ENCODE measurements at places on chromosomes 2 and 18.

GRCh38 chr2:95721726-95722125 is 129.9 kb downstream of the TRIM43 start:
- no peak for DNase-seq

DNA sequence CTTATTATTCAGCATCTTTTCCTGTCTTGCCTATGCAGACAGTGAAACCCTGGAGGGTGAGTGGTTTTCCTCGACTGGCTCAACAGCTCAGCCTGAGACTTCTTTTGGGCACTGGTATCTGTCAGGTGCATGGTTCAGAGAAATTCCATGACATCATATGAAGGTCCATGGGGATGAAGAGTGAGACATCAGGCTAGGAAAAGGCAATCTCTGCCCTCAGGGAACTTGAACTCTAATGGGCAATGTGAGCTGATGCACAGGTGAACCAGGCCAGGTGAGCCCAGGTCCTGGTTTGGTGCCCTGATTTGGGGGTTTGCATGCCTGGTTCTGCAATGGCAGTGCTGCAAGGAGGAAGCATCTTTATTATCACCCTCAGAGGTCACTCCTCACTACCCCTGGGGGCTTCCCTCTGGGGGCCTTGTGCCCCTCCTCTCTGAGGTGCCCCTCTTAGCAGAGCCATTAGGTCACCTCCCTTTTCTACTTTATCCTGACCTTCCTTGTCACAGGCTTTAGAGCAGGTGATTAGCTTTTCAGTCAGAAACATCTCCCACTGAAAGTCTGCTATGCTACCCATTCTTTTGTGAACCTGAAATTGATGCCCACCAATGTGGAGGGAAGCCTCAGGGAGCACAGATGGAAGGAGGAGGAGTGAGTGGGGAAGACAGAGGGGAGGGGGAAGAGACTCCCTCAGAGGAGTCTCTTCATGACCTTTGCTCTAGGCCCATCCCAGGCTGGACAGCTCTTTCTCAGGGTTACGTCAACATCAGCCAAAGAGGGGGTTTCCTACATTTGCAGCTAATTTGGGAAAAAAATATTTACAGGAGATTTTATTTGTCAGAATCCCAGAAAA is 47.3 kb downstream of the MERTK start:
- no peak for DNase-seq

DNA sequence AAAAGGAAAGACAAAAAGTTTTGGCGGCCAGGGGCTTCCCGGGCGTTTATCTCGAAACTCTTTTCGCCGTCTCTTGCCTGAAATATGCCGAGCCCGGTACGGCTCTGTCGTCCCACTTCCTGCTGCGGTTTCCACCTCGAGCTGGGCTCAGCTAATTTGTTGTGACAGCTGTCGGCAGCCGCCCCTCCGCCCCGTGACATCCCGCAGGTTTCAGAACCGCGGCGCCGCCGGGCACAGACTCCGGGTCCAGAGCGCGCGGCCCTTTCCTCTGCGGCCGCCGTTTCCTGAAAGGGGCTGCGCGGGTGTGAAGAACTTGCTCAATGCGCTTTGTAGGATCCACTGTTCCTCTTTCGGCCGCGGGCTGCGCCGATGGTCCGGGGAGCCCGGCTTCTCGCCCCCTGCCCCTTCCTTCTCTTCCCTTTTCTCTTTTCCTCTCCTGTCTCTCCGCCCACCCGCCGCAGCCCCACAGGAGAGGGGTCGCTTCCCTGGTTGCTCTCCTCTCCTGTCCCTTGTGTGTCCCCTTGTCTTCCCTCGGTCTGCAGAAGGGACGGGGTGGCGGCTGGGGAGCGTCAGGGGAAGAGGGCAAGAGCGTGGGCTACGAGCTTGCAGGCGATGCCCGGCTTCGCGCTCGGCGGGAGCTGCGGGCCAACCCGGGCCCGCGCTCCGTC is 648 bp downstream of the ARID5A start:
- no peak for DNase-seq

DNA sequence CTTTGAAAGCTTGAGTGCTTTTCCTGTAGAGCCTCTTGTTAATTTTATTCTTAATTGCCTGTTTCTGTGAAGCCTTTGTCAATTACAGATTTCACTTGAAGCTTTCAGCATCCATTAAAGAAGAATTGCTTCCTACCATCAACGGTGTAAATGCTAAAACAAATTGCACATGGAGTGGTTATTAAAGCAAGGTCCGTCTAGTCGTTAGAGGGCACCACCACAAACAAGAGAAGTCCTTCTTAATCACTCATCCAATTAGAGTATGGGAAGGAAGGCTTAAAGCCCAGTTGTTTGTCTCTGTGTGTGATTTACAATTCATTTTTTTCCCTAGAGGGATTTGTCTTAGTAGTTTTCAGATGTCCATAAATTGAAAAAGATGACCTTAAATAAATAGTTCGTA is 1.6 kb downstream of the KCNJ3 start:
- DNase-seq, result peak; percentile 85

DNA sequence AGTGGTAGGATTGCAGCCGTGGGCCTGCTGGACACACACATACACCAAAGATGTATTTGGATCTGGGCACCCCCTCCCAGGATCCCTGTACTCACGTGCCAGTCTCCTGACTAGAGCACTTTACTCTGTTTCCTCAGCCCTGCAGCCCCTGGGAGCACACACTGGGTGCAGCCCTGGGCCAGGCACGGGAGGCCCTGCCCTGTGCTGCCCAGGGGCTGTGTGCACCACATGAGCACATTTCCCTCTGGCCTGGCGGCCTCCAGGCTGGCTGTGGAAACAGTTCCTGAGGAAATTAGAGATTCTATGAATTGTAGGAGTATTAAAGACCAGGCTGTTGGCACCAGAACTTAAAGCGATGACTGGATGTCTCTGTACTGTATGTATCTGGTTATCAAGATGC is 45.4 kb downstream of the BCL2L11 start:
- DNase-seq, result no peak

GRCh38 chr18:22689712-22690111 is 243.4 kb upstream of the RBBP8 start:
- no peak for DNase-seq

DNA sequence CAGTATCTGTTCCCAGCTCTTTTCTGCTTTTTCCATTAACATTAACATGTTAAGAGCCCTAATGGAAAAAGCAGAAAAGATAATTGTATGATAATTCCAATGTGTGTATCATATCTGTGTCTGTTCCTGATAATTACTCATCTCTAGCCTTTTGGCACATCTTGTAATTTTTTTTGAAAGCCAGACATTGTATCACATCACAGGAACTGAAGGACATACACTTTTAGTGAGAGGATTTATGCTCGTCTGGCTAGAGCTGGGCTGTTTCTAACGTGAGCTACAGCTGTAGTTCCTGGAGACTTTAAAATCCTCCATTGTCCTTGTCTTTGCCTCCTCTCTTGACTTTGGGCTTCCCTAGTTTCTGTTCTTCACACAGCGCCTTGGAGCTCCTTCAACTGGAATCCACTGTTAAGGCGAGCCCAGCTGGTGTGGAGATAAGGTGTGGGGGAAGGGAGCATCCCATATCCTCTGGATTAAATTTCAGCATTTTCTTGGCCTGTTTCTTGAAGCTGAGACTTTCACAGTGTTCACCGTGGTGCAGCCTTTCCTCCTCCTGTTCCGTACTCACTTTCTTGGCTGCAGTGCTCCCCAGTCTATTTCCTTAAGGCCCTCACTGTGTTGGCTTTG is 211.5 kb downstream of the GALR1 start:
- no peak for DNase-seq

GRCh38 chr2:128282246-128282975 is 36.3 kb downstream of the HS6ST1 start:
- peak; percentile 57 for DNase-seq

- DNase-seq, result no peak
Observed at GRCh38 chr2:178191004-178191508, 3.3 kb upstream of the OSBPL6 start.

DNA sequence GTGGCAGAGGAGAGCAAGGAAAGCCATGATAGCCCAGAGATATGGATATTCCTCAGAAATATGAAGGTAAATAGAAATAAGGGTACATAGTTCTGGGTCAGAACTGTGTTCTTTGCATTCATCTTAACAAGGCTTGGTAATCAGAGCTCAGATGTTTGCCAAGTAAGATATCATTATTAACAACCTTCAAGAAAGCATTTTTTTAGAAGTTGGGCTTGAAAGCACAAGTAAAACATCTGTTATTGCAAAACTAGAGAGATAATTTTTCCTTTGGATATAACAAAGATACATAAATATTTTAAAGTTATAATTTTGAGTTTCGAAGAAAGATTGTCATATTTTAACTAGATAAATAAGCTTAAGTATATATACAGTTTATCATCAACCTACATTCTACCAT is 171.4 kb downstream of the ZNF804A start:
- DNase-seq, result no peak

GRCh38 chr2:223981241-223981640 is 24.0 kb downstream of the MRPL44 start:
- DNase-seq, result no peak

DNA sequence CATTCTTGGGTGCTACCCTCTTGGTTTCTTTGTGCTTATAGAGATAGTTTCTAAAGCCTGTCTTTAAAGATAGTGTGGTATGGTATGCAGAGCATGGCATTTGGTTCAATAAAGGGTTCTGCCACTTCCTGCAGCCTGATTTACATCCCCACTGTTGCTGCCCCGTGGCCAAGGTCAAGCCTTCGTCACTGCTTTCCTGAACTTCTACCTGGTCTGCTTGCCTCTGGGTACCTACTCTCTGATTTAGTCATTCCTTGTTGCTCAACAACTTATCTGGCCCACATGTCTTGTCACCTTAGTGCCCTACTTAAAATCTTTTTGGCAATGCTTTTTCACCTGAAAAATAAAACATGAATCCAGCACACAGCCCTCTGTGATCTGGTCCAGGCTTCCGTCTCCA is 352.9 kb downstream of the LPIN1 start:
- no peak for DNase-seq

GRCh38 chr2:28390241-28390745 is 2.4 kb upstream of the FOSL2 start:
- DNase-seq, result peak; percentile 69

DNA sequence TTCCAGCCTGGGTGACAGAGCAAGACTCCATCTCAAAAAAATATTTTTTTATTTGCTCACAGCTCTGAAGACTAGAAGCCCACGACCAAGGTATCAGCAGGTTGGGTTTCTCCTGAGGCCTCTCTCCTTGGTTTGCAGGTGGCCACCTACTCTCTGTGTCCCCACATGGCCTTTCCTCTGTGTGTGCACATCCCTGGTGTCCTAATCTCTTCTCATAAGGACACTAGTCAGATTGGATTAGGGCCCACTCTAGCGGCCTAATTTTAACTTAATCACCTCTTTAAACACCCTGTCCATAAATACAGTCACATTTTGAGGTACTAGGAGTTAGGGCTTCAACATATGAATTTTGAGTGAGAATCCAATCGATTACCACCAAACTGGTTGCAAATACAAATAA is 2.0 kb upstream of the RAB3GAP1 start:
- DNase-seq, result no peak

GRCh38 chr2:48233005-48233404 is 296.9 kb upstream of the STON1 start:
- DNase-seq, result no peak

DNA sequence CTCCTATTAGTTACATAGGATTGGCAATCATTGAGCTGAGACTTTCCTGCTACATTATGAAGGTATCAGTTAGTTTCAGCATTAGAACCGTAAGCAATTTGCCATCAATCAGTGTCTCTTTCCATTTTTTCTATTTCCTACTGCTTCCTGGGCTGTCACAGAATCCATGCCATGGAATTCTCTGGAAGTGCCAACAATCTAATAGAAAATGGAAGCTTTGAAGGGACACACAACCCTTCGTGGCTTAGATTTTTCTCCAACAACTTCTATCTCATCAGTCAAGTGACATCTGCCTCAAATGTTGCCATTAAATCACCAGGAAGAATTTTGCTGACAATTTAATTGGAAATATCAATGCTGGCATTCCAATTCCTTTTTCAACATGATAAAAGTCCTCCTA is 183.5 kb upstream of the PARD3B start:
- DNase-seq, result no peak

DNA sequence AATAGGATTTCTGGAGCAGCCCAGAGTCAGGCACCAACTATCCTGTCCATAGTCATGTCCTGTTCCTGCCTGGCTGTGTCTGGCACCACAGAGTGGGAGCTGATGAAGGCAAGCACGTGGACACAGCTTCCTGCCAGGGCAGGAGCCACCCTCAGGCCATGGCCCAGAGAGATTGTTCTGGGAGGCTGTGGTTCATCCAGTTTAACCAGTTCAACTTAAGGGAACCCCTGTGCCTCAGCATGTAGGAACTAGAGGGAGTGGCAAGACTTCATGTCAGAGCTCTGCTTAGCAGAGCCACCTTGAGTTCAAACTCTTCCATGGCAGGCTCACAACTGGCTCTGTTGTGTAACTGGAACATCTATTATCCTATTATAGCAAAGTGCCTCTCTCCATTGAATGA is 73.2 kb upstream of the NCKAP5 start:
- DNase-seq, result no peak

GRCh38 chr2:167209784-167210183 is 321.5 kb downstream of the XIRP2 start:
- no peak for DNase-seq

DNA sequence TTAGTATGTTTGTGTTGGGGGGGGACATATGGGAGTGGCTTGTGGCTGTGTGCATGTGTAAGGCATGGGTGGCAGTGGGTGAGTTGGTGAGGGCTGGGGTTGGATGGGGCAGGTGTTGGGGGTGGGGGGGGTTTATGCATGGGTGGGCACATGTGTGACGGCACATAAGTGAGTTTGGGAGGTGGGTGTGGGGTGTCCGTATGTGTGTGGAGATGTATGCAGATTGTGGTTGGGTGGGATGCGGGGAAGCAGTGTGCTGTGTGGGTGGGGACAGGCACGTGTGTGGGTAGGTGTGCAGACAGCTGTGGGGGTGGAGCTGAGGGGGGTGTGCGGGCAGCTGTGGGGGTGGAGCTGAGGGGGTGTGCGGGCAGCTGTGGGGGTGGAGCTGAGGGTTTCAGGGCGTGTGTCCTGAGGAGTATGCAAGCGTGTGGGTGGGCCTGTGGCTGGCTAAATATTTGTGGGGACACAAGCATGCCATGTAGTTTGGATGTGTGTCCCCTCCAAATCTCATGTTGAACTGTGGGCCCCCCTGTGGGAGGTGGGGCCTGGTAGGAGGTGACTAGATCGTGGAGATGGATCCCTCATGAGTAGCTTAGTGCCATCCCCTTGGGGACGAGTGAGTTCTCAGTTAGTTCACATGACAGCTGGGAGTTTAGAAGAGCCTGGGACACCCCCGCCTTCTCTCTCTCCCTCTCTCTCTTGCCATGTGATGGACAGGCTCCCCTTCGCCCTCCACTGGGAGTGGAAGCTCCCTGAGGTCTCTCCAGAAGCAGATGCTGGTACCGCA is 59.4 kb downstream of the ANKMY1 start:
- DNase-seq, result no peak

GRCh38 chr2:11254100-11254536 is 90.3 kb downstream of the ROCK2 start:
- DNase-seq, result no peak

GRCh38 chr2:118095610-118096009 is 7.3 kb downstream of the INSIG2 start:
- DNase-seq, result no peak

- no peak for DNase-seq
Observed at GRCh38 chr2:1652034-1652790, 92.1 kb downstream of the PXDN start.

GRCh38 chr18:74370115-74370514 is 54.5 kb downstream of the C18orf63 start:
- DNase-seq, result no peak

GRCh38 chr2:105102963-105103421 is 65.1 kb downstream of the MRPS9 start:
- peak; percentile 22 for DNase-seq

- no peak for DNase-seq
Observed at GRCh38 chr2:182937870-182938269, 71.4 kb upstream of the FRZB start.

Measured in DMS 273 treated with DMSO at 0.1 percent for 48 hours (cell line).